ENCODE measurements at places on chromosomes 2 and 18.

GRCh38 chr18:9860682-9861081 is 25.1 kb upstream of the TXNDC2 start:
- DNase-seq: no peak

GRCh38 chr2:2688254-2688653 is 357.2 kb upstream of the MYT1L start:
- DNase-seq: no peak

GRCh38 chr2:188676010-188676400 is 298.2 kb upstream of the COL3A1 start:
- DNase-seq: peak; percentile 51

DNA sequence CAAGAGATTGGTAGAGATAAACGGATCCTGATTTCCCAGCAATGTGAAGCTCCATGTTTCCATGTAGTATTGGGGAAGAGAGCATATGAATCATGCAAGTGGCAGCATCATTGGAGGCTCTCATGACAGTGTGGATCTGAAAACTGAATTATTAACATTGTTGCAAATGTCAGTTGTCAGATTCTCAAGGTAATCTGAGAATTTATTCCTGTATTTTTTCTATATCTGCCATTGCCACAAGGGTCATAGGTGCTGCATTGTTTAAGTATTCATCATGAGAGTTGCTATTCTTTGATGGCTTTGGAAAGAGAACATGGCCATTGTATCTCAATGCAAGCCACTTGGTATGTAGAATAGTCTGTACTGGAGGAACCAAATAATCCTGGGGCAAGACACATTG is 1217.0 kb upstream of the ZEB2 start:
- no peak for DNase-seq

GRCh38 chr18:33201509-33201926 is 239.0 kb downstream of the CCDC178 start:
- peak; percentile 1 for DNase-seq

DNA sequence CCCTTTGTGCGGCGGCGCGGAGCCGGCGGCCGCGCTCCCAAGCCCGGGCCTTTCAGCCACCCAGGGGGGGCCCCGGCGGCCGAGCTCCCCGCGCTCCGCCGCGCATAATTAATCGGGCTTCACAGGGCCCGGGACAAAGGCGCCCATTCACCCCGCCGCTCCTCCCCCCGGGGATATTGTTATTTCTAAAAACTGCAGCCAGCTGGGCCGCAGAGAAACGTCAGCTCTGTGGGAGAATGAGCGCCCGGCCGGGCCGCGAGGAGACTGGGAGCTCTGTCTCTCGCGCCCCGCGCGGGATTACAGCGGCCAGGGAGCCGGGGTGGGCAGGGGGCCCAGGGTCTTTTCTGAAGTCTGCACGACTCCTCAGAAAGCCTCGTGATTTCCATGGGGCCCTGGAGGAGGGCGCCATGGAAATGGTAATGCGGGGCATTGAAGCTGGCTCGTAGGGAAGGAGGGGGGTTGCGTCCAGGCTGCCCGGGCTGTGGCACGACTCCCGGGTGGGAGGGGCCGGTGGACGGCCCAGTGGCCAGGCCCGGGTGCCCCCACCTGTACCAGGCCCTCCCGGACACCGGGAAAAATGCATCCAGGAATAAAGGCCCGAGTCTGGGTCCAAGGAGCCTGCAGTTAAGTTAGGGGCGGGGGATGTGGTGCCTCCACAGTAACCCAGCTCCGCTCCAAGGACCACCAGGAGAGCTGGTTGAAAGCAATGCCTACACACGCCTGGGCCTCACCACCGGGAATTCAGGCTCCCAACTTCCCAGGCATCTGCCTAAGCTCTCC is 125.3 kb downstream of the ZFP36L2 start:
- no peak for DNase-seq

DNA sequence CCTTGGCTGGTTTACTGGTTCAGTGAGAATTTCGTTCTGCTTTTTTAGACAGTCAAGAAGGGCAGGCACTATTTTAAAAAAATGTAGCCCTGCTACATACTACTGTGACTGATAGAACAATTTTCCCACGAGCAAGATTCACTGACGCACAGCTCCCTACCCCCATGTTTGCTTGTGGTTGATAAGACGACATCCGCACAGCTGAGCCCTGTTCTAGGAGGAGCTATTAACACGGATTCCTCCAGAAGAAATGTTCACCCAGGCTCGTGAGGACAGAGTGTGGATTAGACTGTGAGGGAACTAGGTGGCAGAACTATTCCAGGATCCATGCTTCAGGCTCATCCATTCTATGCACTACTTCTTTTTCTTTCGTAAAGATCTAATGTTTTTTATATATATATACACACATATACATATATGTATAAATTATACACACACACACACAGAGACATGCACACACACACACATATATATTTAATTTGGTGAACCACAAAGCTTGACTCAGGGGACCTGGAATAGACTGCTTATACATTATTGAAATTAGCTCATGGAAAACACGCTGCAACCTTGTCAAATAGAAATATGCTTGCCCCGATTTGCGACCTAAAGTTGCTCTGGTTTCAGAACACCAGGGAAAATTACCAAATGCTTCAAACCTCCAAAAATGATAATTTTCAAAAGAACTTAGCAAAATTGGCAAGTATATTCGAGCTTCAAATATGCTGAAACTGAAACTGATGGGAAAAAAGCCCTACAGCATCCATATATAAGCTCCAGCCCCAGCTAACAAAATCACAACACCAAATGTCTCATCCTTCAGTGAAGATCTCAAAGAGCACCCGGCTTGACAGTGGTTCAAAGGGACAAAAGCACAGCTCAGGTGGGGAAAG is 370.4 kb downstream of the SOCS6 start:
- no peak for DNase-seq

- DNase-seq: no peak
Measured at GRCh38 chr2:11652553-11652952, 17.4 kb downstream of the NTSR2 start.

DNA sequence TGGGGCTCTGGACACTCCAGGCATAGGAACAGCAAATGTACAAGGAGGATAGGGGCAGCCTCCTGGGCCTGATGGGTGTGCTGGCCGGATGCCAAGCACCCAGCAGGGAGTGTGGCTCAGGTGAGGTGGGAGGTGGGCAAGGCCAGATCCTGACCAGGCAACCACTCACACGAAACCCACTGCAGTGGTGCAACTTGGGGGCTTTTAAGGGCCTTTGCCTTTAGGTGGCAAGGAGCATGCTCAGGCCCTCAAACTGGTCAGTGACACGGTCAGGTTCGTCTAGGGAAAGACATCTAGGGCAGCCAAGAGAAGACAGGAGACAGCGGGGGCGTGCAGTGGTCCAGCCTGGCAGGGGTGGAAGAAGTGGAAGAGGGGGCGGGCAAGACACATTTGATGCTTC is 18.4 kb upstream of the TEX51 start:
- DNase-seq: no peak

- no peak for DNase-seq
Measured at GRCh38 chr2:161979490-161979889, 94.5 kb downstream of the DPP4 start.

- DNase-seq: no peak
Measured at GRCh38 chr2:178119179-178119922, 7.1 kb downstream of the RBM45 start.

DNA sequence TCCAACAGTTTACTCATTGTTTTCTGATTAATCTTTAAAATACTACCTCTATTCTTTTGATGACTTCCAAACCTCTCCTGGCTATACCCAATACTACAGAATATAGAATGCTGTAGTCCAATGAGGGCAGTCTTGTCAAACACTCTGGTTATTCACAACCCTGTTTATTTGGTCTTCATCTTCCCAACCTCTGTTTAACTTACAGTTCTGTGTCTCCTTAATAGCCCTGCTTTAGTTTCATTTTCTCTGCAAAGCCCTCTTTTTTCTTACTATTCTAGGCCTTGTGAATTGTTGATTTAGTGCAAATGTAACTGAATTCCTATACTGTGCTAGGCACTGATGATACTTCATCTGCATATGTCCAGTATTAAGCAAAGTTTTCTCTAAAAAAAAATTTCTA is 40.0 kb downstream of the ACVR2A start:
- no peak for DNase-seq

DNA sequence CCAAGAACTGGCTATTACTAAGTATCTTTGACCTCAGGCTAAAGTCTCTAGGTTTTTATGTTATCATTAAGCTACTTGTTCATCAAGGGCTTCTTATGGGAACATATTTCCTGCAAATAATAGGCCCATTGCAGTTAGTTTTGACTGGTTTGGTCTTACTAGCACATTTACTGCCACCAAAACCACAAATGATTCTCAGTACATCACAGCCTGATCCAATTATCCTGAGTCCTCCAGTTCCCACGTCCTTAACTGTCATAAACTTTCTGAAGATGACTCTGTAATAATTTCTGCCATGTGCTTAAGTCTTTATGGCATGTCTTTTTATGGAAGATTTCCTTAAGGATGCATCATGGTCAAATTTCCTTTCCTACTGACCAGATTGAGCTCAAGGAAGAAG is 123.3 kb upstream of the TANK start:
- no peak for DNase-seq

- no peak for DNase-seq
Measured at GRCh38 chr2:151423760-151424159, 14.1 kb downstream of the RIF1 start.

DNA sequence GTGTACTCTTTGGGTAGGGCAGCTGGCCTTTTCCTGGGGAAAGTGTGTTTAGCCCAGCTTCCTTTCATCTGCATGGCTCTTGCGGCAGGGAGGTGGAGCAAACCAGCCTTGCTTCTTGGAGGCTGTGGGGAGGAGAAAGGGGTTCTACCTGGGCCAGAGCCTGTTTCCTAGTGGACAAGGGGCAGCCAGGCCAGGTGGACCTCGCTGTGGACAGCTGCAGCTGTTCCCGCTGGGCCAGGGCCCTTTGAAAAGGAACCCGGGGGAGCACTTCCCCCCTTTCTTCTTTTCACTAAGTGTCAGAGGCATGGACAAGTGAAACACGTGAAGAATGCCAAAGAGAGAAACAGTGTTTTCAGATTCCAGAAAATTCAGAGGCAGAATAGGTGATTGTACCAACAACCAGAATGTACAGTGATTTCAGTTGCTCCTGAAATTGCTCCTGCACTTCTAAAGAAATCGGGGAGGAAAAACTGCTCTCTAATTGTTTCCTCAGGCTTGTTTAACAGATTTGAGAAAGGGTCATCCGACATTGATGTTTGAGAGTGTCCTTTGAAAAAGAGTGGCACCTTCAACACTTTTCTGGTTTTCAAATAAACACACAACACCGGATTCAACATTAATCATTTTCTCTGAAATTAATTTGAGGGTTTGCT is 3.9 kb downstream of the GLI2 start:
- no peak for DNase-seq

- DNase-seq: peak; percentile 4
Measured at GRCh38 chr2:147204102-147204501, 640.7 kb upstream of the ACVR2A start.

DNA sequence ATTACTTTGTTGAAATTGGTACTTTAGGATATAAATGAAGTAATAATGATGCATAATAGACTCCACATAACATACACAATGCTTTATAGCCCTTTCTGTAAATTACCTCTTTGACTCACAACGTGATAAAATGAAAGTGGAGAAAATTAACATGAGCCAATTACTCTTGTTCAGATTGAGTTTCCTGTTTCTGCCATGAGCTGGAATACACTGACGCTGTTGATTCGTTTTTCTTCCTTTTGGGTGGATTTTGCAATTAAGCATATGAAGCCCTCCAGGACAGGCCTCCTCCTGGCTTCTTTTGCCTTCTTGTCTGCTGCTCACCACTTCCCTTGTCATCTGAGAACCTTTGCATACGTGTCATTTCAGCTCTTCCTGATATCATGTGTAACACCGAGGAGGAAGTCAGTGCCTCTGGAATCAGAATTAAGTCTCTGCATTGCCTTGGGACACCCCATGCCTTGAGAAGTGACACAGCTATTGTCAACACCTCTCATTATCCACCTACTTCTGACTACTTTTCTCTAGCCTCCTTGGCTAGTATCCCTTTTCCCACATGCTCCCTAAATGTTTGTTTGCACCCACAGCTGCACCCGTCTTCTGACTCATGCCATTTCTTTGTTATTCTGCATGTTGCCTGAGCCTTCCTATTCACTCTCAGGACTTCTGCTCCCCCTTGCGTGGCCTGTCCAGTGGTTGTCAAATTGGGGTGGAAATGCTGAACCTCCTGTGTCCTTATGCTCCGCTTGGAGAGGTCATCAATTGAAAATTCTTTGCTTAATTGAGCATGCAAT is 134.1 kb downstream of the FMNL2 start:
- DNase-seq: no peak

GRCh38 chr2:100857341-100857740 is 37.4 kb downstream of the NPAS2 start:
- DNase-seq: no peak

DNA sequence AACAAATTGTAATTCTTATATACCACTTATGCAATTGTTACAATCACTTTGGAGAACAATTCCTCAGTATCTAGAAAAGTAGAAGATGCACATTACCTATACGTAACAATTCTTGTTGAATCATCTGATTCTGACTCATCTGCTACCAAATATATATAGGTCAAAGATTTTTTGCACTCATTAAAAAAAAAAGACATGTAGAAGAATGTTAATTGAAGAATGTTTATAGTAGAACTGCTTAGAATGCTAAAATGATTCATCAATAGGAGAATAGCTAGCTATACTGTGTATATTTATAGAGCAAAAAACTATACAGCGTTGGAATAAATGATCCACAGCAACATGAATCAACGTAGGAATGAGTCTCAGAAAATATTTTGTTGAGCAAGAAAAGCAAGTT is 29.5 kb upstream of the STAT1 start:
- no peak for DNase-seq

GRCh38 chr2:3399381-3399780 is 19.9 kb downstream of the TRAPPC12 start:
- DNase-seq: no peak

DNA sequence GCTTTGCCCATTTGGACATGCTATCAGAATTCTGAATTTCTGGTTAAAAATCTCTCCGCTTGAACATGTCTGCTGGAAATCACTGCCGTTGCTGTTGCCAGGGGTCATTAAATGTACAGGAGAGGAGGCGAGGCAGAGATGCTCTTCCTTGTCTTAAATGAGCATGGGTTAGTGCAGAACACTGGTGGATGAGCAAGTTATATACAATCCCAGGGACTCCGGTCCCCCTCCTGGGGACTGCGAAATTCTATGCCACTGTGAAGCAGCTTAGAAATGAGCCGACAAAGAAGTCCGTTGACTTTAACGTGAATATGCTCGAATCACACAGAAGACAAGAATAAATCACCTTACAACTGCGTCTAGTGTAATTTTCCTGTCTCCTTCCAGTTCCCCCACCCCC is 95.1 kb upstream of the KLHL14 start:
- no peak for DNase-seq

Data from A172 (cell line).